Thoracic aorta (tissue), 2 donors: ENCODE measurements at places on chromosomes 5 and 9. TPM values are rescaled to one million over a fixed set of nuclear protein-coding genes. Genes with fewer than 3 reads are reported as not detected.

DNA sequence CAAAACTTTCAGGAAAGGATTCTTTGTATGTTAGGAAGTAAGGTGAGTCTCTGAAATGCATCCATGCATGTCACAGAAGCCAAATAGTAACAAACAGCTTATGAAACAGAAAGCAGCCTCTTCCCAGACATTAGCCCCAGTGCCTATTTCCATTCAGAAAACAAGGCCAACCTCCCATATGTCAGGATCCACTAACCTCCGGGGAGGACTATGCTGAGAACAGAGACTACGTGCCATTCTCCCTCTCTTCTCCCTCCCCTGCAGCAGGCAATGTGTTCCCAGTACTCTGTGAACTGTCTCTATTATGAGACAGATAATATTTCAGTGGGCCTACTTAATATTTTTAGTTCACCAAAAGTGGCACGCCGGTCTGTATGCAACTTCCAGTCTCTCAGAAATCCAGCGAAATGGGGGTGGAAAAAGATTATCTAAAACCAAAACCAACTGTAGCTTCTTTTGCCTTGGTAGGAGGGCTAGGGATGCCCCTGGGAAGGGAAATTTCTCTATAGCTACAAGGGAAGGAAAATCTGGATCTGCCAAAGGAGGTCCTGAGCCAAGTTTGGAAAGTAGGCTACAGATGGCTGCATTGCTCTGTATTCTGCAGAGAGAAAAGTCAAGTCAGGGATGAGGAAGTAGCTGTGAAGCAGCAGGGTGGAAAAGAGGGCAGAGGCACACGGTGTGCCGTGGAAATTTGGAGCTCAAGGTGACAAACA is 42.0 kb downstream of the VLDLR start:
- no peak for DNase-seq

DNA sequence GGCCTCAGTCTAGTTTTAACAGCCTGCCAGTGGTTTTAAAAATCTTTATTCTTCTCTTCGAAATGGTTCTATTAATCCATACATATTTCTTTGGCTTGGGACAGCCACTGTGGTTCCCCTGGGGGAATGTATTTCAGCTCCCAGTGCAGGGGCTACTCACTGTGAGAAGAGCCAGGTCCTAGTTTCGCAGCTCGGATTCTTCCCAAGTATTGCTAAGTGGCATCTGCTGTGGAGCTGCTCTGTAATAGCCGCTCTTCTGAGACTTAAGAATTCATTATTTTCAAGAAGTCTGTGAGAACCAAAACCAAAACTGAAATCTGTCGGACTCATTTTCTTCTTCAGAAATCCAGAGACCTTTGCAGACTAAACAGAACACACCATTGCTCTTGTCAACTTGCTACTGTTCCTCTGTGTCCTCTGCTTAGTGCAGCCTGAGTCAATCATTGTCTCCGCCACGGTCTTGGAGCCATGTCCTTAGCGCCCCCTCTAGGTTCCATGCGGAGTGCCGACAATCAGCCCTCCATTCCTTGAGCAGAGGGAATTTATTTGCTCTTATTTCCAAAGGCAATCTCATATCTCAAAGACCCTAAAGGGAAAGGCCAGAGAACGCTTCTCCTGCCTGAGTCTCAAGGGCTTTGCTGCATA is 478.2 kb downstream of the SPATA31D1 start:
- no peak for DNase-seq

The APBA1 gene
- total RNA-seq, result 9.5 TPM

- DNase-seq, result no peak
These were observed 56.7 kb upstream of the FOXB2 start for GRCh38 chr9:76962732-76963131.

DNA sequence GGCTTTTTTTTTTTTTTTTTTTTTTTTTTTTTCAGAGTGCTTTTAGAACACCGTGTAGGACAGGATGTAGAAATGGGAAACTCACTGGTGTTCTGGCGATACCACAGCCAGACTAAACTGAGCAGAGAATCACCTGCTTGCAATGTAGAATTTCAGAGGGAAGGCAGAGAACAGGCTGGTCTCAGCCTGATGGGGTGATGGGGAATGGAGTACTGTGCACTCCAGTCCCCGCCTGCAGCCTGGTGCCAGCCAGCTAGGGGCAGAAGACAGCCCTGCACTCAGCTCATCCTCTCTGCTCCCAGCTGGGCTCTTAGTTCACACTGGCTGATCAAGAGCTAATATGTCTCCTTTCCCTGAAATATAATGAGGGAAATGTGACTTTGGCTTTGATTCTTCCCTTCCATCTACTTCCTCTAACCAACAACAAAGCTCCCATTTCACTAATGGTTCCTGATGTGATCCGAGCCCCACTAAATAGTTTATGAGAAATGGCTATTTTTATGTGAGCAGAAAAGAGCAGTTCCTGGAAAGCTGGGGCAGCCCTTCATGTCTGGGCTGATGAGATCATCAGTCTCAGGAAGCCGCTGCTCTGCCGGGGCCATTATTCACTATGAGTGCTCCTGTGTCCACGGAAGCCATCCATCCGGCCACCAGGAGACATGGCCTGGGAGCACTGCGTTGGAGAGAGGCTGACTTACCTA is 209.7 kb downstream of the GADD45G start:
- DNase-seq, result no peak

DNA sequence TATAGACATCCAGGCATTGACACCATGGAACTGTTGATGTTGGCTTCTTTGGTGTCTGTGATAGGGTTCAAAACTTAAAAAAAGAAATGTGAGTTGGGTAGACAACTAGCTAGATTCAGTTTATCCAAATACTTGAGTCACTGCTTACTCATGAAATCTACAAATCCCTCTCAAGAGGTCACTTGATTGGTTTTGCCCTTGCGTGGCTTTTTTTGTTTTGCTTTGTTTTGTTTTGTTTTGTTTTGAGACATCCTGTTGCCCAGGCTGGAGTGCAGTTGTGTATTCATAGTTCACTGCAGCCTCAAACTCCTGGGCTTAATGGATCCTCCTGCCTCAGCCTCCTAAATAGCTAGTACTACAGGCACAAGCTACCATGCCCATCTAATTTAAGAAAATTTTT is 10.5 kb upstream of the ENTREP1 start:
- no peak for DNase-seq

DNA sequence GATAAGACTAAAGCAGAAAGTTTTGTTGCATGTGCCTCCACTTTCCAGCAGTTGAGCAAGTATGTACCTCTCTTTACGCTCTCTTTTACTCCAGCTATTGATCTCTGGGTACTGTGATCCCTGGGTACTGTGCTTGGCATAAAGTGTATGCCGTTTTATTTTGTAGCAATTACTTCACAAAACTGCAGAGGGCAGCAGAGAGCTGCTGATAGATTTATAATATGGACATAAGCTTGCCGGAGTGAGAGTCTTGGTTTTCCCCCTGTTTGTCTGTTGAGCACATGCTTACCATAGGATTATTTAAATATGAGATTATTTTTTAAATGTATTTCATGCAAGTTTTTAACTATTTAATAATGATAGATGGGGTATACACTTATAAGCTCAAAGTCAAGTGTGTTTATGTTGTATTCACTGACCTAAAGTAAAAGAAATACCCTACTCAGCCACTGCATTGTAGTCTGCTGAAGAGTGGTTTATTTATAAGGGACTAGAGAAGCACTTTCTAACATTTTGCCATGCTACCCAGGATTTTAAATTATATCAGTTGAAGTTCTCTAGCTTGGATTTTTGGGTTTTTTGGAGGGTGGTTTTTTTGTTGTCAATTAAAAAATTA is 13.0 kb downstream of the TTC1 start:
- DNase-seq, result no peak

GRCh38 chr9:8168916-8169438 is 369.4 kb upstream of the DMAC1 start:
- DNase-seq, result no peak

- DNase-seq, result no peak
These were observed 63.0 kb upstream of the JAK2 start for GRCh38 chr9:4922101-4922500.

- no peak for DNase-seq
These were observed 56.7 kb downstream of the HSPA4 start for GRCh38 chr5:133108481-133108921.

DNA sequence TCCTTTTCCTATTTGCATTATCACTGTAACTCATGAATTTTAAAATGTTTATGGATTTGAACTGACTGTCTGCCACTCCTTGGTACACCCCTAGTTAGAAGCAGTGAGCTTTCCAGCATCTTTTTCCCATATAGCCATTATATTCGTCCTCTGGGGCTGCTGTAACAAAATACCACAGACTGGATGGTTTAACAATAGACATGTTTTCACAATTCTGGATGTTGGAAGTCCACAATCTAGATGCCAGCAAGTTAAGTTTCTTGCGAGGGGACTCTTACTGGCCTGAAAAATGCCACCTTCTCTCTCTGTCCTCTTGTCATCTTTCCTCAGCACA is 530.0 kb downstream of the SEMA5A start:
- DNase-seq, result no peak

- no peak for DNase-seq
These were observed 139.3 kb downstream of the CSNK1G3 start for GRCh38 chr5:123651234-123651633.

The KIF24 gene
- total RNA-seq, result 1.1 TPM

The PCDHAC1 gene
- total RNA-seq, result 1.2 TPM

The LHX3 gene
- total RNA-seq, result not detected

The MEIKIN gene
- total RNA-seq, result not detected
